Stimulated activated CD4-positive, alpha-beta T cell treated with anti-CD3 and anti-CD28 coated beads, Interleukin-15, amount 100 ng/mL, for 1 hour (primary cell): ENCODE measurements at places on chromosomes 3 and 15.

- DNase-seq = no peak
These were observed 112.0 kb downstream of the UBE2E2 start for GRCh38 chr3:23314981-23315762.

DNA sequence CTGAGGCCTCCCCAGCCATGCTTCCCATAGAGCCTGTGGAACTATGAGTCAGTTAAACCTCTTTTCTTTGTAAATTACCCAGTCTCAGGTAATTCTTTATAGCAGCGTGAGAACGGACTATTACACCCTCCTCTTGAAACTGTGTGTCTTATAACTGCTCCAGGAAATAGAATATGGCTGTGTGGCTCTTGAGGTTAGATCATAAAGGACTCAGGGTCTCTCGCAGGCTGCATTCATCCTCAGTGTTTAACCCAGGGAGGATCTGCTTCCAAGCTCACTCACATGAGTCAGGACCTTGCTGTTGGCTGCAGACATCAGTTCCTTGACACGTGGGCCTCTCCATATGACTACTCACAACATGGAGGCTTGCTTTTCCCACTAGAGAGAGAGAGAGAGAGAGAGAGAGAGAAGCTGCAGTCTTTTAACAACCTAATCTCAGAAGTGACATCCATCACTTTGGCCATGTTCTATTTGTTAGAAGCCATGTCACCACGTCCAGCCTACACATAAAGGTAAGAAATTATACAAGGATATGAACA is 114.3 kb upstream of the UBE2E1 start:
- no peak for DNase-seq

- no peak for DNase-seq
These were observed 3.9 kb upstream of the TGM4 start for GRCh38 chr3:44870375-44871061.

DNA sequence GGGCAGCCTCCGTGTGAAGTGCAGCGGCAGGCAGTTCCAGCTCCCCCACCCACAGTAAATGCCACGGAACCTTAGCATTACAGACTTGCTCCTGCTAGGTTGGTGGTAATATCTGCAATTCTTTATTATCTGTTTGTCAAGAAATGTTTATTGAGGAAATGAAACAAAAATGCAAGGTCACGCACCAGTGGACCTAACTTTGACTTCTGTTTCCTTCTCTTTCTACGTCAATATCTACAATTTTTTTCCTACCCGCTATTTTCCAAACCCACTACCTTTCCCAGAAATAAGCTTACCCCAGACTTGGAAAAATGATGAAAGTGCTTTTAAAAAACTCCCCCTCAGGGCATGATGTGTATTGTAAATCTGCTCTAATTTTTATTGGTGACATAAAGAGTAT is 18.9 kb downstream of the ILDR1 start:
- DNase-seq = no peak

DNA sequence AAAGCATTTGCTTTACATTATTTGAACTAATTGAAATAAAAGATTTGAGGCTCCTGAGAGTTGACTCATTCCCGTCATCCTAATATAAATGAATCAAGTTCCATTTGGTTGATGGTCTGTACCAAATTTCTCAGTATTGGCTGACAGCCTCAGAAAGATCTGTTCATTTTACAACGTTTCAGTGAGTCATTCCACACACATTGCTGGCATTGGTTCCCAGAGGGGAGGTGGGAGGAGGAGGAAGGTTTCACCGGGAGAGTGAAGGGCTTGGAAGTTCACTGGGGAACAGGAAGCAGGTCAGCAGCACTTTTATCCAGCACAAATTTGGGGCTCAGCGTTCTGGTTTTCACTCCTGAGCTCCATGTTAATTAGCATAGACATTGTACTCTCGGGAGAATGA is 176.7 kb upstream of the CADPS start:
- no peak for DNase-seq

DNA sequence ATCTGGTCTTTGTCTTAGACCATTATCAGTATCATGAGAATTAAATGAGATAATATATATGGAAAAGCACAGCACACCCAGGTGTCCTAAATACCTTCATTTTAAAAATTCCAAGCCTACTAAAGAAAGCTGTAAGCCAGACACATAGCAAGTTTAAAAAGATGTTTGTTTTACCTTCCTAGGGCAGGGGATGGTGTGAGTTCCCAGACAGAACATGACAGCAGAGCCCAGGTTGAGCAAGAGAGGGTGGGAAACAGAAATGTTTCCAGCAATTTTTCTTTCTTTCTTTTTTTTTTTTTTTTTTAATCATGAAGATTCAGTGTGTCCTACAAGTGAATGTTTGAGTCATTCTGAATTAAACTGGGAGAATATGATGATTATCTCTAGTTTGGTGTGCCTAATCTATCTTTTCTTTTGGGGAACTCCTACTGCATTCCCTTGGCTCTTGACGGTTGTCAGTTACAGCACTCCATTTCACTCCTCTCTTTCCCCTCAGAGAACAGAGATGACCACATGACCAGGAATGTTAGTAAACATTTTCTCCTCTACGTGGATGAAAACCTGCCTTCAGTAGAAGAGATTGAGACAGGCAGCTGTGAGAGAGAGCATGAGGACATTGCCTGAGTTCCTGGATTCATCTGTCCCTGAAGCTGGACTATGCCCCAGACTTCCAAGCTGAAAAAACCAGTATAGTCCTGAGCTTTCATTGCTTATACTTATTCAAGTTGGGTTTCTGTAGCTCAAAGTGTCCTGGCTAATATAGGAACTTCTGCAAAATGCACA is 54.5 kb upstream of the ARL14 start:
- DNase-seq = no peak

DNA sequence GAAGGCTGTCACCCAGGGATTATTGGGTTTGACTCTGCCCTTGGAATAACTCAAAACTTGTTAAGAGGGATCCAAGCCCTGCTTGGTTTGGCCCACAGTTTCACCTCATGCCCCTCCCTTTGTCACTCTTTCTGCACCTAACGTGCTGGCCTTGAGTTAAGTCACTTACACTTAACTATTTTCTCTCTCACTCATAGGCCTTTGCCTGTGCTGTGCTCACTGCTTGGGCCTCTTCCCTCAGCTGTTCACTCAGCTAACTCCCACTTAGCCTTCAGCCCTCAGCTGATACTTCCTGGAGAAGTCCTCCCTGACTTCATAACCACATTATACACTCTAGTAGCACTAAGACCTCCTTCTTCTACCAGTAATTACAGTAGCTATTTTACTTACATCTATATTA is 133.3 kb downstream of the CMSS1 start:
- DNase-seq = no peak

- DNase-seq = no peak
These were observed 93.1 kb downstream of the AKAP13 start for GRCh38 chr15:85473455-85473854.

DNA sequence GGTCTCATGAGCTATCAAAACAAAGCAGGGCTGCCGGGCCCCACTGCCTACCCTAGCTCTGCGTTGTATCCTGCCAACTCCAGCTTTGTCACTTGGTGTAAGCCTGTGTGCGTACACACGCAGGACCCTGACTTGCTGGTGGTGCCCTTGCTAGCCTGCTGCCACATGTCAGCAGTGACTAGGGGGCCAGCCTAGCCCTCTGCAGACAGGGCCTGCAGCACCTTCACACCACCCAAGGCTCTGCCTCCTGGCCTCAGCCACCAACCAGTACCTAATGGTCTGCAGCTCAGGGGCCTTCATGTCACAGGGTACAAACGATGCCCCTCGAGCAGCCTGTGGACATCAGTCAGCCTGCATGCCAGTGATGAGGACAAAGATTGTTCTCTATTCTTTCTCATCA is 30.1 kb upstream of the DUSP7 start:
- DNase-seq = no peak

DNA sequence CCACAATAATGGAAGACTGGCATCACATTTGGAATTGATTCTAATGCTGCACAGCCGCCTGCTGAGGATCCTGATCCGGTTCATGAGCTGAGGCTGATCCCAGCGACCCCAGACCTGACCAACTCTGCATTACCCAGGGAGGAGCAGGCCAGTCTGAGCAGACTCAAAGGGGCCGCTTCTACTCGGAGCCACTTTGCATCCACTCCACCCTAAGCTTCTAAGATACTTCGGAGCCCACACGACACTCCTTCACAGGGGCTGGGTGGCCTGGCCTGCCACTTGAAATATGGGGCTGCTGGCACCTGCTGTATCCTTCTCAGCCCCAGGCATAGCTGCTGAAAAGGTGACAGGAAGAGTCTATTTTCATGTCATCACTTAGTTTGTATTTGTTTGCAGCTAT is 33.2 kb upstream of the NSMCE3 start:
- no peak for DNase-seq

- no peak for DNase-seq
These were observed 59.5 kb upstream of the STRIT1 start for GRCh38 chr3:155352900-155353490.

- DNase-seq = no peak
These were observed 46.5 kb upstream of the CGNL1 start for GRCh38 chr15:57329582-57330367.

- DNase-seq = no peak
These were observed 28.7 kb downstream of the ATP1B3 start for GRCh38 chr3:141905129-141905528.

DNA sequence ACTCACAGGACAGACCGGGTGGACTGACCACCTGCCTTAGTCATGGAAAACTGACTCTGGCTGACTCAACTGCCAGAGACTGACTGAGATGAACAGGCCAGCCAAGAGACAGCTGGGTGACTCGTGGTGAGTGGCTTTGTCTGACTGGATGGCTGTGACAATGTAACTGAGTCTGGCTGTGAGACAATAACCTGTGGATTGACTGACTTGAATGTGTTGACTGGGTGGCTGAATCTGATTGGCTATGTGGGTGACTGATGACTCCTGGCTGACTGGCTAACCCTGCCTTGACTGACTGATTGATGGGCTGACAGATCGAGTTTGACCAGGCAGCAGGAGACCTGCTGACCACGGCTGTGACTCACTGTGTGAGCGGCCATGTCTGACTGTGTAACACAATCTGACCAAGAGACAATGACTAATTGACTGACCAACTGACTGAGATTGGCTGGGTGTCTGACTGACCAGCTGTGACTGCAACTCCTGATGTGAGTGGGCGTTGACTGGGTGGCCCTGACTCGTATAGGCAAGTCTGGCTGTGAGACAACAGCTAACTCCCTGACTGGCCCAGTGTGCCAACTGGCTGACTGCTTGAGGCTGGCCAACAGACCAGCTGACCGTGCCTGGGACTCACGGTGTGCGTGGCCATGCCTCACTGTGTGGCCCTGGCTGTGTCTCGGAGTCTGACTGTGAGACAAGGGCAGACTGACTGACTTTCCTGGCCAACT is 509.1 kb downstream of the SHQ1 start:
- DNase-seq = no peak

DNA sequence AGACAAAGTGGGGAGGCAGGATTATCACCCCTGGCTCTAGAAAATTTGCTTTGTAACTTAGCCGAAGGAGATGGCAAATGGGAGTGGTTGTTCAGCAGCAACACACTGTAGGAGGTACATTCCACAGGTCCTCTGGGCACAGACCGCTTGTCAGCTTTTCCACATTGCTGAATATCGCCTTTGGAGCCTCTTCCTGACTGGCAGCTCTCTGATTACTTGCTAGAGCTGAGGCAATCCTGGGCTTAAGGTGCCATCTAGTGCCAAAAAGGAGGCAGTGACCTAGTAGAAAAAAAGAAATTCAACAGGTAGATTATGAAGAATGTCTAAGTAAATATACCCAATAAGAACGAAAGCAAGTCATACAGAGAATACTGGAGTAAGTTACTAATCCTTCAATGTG is 13.1 kb upstream of the SCN5A start:
- no peak for DNase-seq

DNA sequence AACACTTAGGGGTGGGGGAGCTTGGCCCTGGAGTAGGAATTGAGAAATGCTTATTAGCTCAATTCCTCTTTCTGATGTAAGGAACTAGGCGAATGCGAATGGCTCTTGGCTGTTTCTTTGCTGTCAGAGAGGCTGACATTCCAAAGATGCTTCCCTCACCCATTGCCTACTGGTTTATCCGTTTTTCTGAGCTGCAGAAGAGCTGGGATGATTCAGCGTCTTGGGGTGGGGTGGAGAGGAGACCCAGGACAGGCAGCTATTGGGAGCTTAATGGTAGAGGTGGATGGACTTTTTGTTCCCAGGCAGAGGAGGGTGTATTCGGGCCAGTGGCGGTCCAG is 9.8 kb downstream of the PLEKHO2 start:
- no peak for DNase-seq

- no peak for DNase-seq
These were observed 21.8 kb downstream of the PCOLCE2 start for GRCh38 chr3:142866841-142867631.

GRCh38 chr3:30952786-30953185 is 58.3 kb upstream of the GADL1 start:
- DNase-seq = no peak

- DNase-seq = no peak
These were observed 55.9 kb downstream of the SGO1 start for GRCh38 chr3:20130106-20130505.

DNA sequence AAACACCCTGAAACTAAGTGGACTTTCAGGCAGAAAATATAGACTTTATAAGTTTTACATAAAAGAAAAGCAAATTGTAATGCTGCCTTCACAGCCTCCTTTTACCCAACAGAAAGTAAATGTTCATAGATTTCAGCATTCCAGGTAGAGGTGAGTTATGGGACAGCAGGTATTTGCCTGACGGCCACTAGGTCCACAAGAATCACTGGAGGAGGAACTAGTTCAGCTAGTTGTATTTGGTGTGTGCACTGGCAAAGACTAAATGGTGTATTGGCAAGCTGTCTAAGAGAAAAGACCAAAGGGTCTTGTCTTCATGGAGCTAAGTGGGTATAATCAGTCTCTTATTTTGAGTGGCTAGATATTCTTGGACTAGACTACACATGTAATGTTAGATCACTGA is 34.2 kb downstream of the ZNF654 start:
- no peak for DNase-seq

DNA sequence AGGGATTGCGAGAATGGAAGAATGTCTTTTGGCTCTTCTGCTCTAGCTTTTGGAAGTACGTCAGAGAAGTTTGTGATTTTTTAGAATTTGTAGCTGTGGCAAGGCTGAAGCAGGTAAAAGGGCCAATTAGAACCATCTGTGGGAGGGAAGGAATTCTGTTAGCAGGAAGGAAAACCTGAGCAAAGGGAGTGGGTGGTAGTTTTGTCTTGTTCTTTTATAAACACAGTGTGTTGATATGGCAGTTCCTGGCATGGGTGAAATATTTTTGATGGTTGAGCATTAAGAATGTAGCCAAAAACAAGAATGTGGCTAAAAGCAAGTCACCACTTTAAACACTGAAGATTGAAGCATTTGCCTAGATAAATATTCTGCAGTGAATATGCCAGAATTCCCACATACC is 23.8 kb downstream of the DAG1 start:
- DNase-seq = no peak

DNA sequence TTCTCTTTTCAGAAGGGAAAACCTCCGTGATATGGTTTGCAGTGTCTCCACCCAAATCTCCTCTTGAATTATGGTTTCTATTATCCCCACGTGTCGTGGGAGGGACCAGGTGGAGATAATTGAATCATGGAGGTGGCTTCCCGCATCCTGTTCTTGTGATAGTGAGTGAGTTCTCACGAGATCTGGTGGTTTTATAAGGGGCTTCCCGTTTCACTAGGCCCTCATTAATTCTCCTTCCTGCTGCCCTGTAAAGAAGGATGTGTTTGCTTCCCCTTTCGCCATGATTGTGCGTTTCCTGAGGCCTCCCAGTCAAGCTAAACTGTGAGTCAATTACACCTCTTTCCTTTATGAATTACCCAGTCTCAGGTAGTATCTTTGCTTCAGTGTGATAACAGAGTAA is 692.7 kb upstream of the GRM7 start:
- DNase-seq = no peak

GRCh38 chr3:176814285-176814684 is 383.0 kb downstream of the TBL1XR1 start:
- DNase-seq = no peak

- DNase-seq = no peak
These were observed 19.2 kb downstream of the GYG1 start for GRCh38 chr3:149010504-149010951.
